Osteoblast (primary cell): ENCODE measurements at places on chromosomes 5 and 9.

- no peak for DNase-seq
Observed at GRCh38 chr9:34322899-34323591, 6.0 kb downstream of the KIF24 start.

DNA sequence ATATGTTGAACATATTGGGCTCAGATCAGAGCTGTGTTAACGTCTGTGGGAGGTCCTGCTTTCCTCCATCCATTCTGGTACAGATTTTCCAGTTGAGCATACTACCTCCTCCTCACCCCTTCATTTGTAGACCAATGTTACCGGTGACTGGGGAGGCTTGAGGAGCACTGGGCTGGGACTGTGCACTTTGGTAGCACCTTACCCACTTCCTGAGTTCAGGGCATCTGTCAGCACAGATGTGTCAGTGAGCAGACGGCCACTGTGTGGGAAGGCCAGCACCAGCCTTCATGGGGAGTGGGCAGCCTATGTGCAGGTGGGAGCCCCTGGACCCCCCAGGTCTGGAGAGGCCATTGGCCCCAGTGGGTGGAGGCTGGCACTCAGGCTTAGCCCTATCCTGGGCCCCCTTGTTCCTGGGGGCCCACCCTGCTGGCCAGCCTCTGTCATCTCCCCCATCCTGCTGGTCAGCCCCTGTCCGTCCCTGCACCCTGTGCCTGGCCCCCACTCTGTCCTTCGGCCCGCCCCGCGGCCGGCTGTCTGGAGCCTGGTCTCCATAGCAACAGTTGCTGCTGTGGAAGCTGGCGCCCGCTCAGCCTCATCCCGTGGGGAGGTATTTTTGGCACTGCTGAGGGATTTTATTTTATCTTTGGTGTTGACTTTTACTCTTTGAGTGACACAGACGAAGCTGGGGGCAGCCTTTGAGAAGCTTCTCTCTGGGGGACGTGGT is 21.3 kb downstream of the WNK2 start:
- DNase-seq: peak; percentile 97

DNA sequence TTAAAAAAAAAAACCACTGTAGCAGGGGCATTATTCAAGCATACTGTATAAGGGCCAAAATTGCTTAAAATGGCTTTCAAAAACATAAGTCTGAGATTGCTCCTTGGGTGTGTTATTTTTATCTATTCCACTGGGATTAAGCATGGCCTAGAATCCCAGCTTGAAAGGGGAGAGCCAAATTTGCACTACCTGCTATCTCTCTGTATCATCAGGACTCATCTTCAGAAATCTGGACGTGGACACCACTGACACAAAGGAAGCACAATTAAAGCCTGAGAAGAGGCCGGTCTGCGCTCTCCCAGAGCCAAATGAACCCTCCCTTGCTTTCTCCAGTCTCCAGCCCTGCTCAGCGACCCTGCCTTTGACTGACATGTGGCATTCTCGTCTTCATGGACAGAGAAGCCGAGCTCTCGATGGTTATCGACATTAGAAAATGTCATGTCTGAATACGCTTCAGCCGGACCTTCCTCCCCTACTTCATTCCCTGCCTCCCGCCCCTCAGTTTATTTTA is 151.3 kb downstream of the EBF1 start:
- DNase-seq: no peak

DNA sequence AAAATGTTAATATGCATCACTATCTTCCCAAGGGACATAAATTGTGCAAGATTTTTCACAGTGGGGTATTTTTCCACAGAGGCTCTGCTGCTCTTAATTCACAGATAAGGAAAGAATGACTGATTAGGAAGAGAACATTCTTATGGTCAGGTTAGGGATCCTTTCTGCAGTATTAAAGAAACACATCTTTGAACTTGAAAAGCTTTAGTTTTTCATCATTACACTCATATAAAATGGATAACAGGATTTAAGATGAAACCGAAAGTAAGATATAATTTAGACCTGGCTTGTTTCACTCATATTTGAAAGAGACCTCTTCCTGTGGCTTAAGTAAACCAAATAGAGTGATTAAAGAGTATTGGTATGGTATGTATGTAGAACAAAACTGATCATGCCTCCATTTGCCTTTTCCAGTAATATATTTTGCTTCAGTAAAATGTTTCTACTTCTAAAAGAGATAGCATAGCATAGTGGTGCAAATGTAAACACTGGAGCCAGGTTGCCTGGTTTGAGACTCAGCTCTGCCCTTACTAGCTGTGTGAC is 160.0 kb downstream of the PRR16 start:
- DNase-seq: no peak
